ENCODE measurements at places on chromosomes 7 and 10. TPM values are rescaled to one million over a fixed set of nuclear protein-coding genes. Genes with fewer than 3 reads are reported as not detected.

Gene GNB2
- 134 TPM for total RNA-seq

Gene TRIM50
- total RNA-seq = not detected

Gene OR6B1
- total RNA-seq = not detected

Gene SPDYE3
- not detected for total RNA-seq

Gene FAM25A
- not detected for total RNA-seq

Gene MLXIPL
- not detected for total RNA-seq

Gene SORCS3
- not detected for total RNA-seq

Gene CPEB3
- total RNA-seq = 1.7 TPM

Gene SPDYE5
- total RNA-seq = not detected

Gene PPP1R9A
- total RNA-seq = under 0.01 TPM

Gene CASD1
- 11.9 TPM for total RNA-seq

Gene FGFR2
- not detected for total RNA-seq

Gene RBM20
- not detected for total RNA-seq

Gene RET
- total RNA-seq = 0.39 TPM

Gene POMZP3
- total RNA-seq = 2.0 TPM

Gene IL6
- 5.2 TPM for total RNA-seq

Gene PTPRE
- 6.8 TPM for total RNA-seq

Gene GCK
- total RNA-seq = 0.69 TPM

Gene HOXA6
- total RNA-seq = not detected

Gene HGF
- 285 TPM for total RNA-seq

Gene PIP
- not detected for total RNA-seq

Gene TAS2R5
- total RNA-seq = 0.44 TPM

Gene AGBL3
- total RNA-seq = 7.0 TPM

Gene TMEM178B
- total RNA-seq = under 0.01 TPM

Gene CRPPA
- total RNA-seq = 1.5 TPM

Gene LRRD1
- total RNA-seq = not detected

Gene LRRC4
- not detected for total RNA-seq

Gene ABLIM1
- 9.0 TPM for total RNA-seq

Gene C10orf105
- total RNA-seq = not detected

Gene SEC31B
- total RNA-seq = 1.4 TPM

Gene ASAH2
- 0.24 TPM for total RNA-seq

Gene GHRHR
- not detected for total RNA-seq

Gene OPN4
- total RNA-seq = not detected

Gene TUBAL3
- not detected for total RNA-seq

Gene PRKAR2B
- total RNA-seq = 11.1 TPM

Gene LIPJ
- total RNA-seq = not detected

Gene VPS37D
- 3.1 TPM for total RNA-seq

Gene ACTR3C
- total RNA-seq = not detected

Gene GDF2
- not detected for total RNA-seq

Gene VCL
- total RNA-seq = 181 TPM

Gene WNT8B
- not detected for total RNA-seq
